ENCODE measurements at places on chromosomes 2 and 18. TPM values are rescaled to one million over a fixed set of nuclear protein-coding genes. Genes with fewer than 3 reads are reported as not detected.

Gene CNDP1
- not detected for total RNA-seq

Gene SGPP2
- not detected for total RNA-seq

Gene FHOD3
- total RNA-seq, result 8.7 TPM

Gene MDH1
- total RNA-seq, result 294 TPM

Gene CFC1
- not detected for total RNA-seq

Gene PAX8
- total RNA-seq, result 0.16 TPM

Gene EFHD1
- total RNA-seq, result 3.4 TPM

Gene DSG1
- total RNA-seq, result not detected

Gene PPP3R1
- total RNA-seq, result 52.7 TPM

Gene ADAM23
- 12.0 TPM for total RNA-seq

Gene ST8SIA5
- 4.8 TPM for total RNA-seq

Gene FSIP2
- 3.8 TPM for total RNA-seq

Gene MALL
- total RNA-seq, result 10.2 TPM

Gene ALPG
- total RNA-seq, result 2.5 TPM

Gene TOGARAM2
- 0.47 TPM for total RNA-seq

Gene CYRIA
- 3.9 TPM for total RNA-seq

Gene TFCP2L1
- 6.4 TPM for total RNA-seq

Gene EPB41L3
- total RNA-seq, result 17.0 TPM

Gene LYPD1
- total RNA-seq, result 4.2 TPM

Gene C2orf78
- not detected for total RNA-seq

Gene ZNF521
- 10.4 TPM for total RNA-seq

Gene ABCG8
- 0.31 TPM for total RNA-seq

Gene AKAIN1
- total RNA-seq, result not detected

Gene LRRC30
- not detected for total RNA-seq

Gene RGPD4
- not detected for total RNA-seq

Gene SLC4A3
- 5.6 TPM for total RNA-seq

Gene COL6A3
- 7.3 TPM for total RNA-seq

Gene MYO3B
- total RNA-seq, result 0.19 TPM
